ENCODE measurements at places on chromosomes 2 and 18.
A peak's percentile ranks its signal among the peaks of the same experiment; 100 is the strongest.

DNA sequence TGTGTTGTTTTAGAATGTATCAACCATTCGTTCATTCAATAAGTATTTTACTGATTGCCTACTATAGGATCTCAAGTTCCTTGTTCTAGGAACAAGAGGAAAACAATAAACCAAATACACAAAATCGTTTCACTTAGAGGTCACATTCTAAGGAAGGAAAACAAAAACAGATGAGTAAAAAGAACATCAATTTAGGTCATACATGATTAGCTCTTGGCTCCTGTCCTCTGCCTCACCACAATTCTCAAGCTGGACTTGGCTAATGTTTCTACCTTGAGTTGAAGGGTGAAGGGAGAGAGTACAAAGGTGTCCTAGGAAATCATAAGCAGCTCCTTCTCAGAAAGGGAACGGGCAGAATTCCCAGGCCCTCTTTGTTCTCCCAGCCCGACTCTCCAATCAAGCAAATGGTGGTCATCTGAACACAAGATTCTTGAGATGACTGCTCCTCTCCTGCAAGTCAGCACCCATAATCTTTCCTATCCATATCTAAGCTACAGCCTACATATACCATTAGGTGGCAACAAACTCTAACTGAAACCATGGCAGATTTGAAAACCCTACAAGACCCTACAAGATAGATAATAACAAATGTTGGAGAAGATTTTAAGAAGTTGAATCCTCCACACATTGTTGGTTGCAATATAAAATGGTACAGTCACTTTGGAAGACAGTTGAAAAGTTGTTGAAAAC lies 76.0 kb downstream of the CBLN2 start:
- no peak for DNase-seq

DNA sequence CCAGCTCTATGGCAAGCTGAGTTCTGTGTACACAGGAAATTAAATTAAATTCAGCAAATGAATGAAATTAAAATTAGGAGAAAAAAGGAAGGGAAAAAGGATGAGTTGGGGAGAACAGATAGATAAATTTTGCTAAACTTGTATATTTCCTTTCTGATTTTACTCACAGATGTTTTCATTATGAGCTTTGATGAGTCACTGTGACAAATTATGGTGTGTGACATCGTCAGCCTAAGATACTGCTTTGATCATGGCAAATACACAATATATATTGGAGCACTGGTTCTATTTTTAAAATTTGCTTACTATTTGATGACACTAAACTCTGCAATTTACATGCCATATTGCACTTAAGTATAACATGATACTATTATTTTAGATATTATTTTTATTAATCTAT lies 464.6 kb upstream of the SPHKAP start:
- no peak for DNase-seq

DNA sequence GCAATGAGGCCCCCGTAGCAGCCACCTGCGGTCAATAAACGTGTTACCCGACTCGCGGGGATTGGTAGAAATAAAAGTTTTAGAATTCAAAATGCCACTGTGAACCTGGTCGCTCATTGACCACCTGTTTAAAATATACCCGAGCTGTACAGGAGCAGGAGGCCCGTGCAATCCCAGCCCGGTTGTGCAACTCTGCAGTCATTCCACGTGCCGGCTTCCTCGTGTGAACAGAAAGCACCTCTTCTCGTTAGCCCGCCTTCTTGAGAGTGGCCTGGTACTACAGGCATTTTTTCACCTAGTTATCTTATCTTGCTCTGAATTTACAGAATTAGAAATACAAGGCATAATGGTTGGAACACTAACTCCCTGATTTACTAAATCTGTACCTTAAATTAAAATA lies 660.7 kb downstream of the GALR1 start:
- no peak for DNase-seq

DNA sequence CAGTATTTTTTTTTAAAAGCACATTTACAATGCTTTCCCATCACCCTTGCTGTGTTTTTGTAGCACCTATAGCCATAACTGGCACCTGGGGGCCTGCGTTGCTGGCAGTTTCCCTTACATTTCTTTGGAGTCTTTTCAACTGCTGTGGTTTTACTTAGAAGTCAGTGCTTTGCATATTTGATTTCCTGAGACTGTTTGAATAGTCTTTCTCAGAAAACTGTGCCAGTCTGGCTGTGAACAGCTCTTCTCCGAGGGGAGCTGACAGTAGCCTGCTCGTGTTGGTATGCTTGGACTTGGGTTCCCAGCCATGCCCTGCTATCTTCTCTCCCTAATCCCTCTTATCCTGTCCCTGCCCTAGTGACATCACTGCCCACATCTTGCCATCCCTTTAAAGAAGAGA lies 81.5 kb downstream of the DPP4 start:
- peak; percentile 41 for DNase-seq

- no peak for DNase-seq
Measured at GRCh38 chr2:35378791-35379190, 976.8 kb upstream of the CRIM1 start.

- DNase-seq: no peak
Measured at GRCh38 chr2:207054521-207054920, 111.2 kb downstream of the KLF7 start.

DNA sequence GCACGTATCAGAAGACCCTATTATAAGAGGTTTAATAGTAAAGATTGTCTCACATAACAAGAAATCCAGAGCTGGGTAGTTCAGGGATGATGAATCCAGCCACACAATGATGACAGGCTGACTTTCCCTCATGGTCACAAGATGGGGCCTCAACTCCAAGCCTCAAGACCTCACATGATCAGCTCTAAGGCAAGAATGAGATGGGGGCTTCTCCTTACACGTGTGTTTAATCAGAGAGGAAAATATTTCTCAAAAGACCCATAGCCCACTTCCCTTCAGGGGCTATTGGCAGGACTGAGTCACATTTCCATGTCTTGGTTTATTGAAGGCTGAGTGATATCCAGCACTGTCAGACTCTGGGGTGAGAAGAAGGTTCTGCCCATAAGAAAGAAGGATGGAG lies 100.2 kb upstream of the FOSL2 start:
- no peak for DNase-seq

- no peak for DNase-seq
Measured at GRCh38 chr2:39018638-39019037, 102.2 kb downstream of the SOS1 start.

All from stimulated activated CD4-positive, alpha-beta T cell treated with anti-CD3 and anti-CD28 coated beads, TNF-alpha, amount 100 ng/mL, for 4 hours (primary cell).